T-helper 1 cell (primary cell): ENCODE measurements at places on chromosomes 16 and 17.

- no peak for DNase-seq
These were observed 2.6 kb downstream of the SHBG start for GRCh38 chr17:7632492-7632894.

DNA sequence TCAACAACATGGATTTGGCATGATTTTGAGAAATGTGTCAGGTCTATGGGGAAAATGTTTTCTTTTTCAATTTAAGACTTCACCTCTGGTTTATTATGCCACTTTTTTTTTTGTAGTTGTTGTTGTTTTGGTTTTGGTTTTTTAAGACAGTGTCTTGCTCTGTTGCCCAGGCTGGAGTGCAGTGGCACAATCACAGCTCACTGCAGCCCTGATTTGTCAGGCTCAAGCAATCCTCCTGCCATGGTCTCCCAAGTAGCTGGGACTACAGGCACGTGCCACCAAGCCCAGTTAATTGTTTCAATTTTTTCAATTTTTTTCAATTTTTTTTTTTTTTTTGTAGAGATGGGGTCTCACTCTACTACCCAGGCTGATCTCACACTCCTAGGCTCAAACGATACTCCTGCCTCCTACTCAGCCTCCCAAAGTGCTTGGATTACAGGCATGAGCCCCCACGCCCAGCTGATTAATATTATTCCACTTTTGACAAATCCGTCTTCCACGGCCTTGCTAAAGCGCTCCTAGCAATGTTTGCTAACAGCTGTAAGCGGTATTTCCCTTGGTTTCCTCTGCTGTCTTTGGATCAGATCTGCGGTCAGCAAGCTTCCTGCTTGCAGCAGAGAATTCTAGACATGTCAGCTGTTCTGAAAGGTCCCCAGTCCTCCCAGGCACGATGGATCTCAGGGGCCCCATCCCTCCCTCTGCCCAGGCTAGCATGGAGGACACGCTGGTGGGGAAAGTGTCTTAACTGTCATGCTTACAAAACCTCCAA is 7.0 kb upstream of the MILR1 start:
- no peak for DNase-seq

- no peak for DNase-seq
These were observed 60.7 kb upstream of the METRNL start for GRCh38 chr17:83018658-83019193.

DNA sequence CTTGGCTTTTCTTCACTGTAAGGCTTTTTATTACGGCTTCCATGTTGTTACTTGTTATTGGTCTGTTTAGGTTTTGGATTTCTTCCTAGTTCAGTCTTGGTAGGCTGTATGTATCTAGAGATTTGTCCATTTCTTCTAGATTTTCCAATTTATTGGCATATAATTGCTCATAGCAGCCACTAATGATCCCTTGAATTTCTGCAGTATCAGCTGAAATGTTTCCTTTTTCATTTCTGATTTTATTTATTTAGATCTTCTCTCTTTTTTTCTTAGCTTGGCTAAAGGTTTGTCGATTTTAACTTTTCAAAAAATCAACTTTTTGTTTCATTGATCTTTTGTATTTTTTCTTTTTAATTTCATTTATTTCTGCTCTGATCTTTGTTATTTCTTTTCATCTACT is 18.5 kb downstream of the NLRP1 start:
- DNase-seq, result no peak

DNA sequence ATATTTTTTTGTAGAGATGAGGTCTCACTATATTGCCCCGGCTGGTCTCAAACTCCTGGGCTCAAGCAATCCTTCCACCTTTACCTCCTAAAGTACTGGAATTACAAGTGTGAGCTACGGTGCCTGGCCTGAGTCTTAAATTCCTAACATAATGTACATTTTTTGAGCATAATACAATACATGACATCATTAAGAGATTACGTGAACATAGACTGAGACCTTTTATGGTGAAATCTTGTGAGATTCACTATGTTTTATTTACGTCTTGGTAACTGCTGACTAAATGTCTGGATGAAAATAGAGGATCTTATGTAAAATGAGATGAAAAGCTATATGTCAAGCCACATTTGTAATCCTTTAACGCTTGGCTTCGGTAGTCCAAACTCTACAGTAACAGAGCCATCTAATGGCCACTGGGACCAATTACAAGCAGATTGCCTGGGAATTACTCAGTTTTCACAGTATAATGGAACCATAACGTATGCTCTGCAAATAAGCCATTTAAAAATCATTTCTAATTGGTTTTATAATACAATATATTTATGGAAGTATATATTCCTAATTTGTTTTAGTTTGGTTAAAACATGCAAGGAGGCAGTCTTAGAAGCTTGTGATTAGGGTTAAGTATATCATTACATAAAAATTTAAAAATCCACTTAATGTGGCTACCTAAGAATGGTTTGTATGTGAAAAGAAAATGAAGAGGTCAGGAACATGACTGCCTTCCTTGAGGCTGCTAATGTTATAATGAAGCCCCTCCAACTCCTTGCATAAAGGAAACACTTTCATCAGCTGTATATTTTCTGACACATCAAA is 8.1 kb upstream of the EFCAB13 start:
- no peak for DNase-seq

DNA sequence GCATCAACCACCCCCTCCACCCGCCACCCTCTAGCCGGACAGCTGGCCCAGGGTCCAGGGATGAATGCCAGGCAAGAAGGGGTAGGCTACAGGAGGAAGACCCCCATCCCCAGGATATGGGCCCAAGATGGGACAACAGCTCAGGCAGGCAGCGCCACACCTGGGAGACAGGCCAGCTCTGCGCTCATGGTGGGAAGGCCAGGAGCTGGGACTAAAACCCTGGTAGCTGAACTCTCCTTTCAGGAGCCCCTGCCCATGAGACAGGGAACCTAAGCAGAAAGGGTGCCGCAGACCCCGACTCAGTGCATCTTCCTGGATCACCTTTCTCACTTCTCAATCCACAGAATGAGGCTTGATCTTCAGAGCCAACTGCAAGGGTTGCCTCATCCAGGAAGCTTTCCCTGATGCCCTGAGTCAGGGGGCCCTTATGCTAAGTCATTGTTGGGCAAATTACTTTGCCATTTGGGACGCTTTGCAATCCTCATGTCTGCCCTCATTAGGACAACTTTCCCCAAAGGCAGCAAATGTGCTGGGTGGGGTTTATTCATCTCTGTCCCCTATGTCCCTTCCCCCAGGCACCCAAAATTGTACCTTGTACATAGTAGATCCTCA is 9.0 kb downstream of the ZDHHC1 start:
- no peak for DNase-seq

- DNase-seq, result no peak
These were observed 33.8 kb upstream of the NF1 start for GRCh38 chr17:31060791-31061550.

DNA sequence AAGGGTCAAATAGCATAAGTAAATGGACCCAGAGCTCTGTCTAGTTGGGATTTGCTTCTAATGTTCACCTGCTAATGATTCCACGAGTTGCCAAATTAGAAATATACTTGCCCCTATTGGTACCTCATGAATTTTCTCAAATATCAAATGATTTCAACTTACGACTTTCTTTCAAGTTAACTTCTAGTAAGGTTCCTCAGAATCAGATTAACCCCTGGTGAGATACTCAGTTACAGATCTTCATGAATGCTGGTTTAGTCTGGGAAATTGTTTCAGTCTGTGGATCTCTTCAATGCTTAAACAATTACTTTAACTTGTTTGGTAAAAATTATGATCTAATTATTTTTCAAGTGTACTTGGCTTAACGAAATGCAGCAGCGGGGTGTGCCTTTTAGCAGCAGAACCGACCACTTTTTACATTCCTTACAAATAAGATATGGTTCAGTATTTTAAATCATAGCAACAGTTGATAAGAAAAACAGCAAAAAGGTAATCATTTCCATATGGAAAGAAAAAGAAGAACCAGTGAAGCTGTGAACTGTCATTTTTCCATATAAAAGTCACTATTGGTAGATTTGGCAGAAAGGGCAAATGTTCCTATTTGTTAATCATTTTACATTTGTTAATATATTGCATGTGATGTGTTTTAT is 34.5 kb downstream of the TUBD1 start:
- no peak for DNase-seq

DNA sequence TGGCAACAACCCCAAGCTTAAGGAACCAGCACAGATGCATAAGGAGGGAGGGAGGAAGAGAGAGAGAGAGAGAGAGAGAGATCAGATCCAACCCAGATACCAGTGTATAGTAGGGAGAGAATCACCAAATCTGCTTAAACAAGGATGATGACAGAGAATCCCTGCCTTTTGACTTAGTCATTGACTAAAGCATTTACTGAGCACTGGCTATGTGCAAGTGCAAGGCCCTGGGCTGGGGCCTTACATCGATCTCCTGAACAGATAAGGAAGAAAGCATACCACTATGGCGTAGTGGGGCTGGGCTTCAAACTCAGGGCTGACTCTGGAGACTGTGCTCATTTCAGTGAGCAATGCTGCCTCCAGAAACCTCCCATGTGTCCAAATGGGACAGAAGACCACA is 15.8 kb downstream of the TSNAXIP1 start:
- DNase-seq, result no peak
